ENCODE measurements at places on chromosomes 3 and 15. TPM values are rescaled to one million over a fixed set of nuclear protein-coding genes. Genes with fewer than 3 reads are reported as not detected.
A peak's percentile ranks its signal among the peaks of the same experiment; 100 is the strongest.

Gene DNASE1L3
- total RNA-seq, result not detected

DNA sequence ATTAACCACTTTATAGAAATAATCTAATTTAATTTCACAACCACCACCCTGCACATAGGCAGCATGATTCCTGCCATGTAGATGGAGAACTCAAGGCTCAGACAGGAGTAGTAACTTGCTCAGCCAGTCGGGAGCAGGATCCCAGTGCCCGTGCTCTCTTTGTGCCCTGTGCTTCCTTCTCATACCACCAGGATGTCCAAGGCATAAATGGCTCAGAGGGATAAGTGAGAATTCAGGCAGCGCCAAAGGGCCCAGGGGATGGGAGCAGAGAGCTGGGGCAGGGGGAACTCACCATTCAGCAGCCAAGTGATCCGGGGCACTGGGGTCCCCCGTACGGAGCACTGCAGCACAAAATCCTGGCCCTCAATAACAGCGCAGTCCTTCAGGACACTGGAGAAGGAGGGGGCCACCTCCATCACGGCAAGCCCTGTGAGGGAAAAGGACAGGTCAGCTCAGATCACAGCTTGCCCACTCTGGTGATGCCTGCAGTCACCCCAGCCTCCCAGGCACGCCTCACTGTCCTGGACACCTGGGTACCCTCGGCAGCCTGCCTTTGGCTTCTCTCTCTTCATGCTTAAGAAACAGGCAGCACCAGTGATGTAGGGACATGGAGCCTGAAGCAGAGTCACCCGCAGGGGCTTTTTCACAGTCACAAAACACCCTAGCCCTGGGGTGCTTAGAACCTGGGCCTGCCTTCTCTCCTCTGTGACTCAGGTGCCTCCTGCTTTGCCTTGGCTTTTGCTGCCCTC lies 141.0 kb upstream of the HACD2 start:
- DNase-seq, result no peak
- no peaks in the 10 kb centered on the region for H3K36me3 ChIP-seq
- H3K27ac ChIP-seq, result no peak overlapping the region
- peaks cover 9% of the 10 kb centered on the region for H3K27me3 ChIP-seq
- no peaks in the 10 kb centered on the region for H3K4me1 ChIP-seq

- H3K27me3 ChIP-seq, result no peaks in the 10 kb centered on the region
- H3K4me1 ChIP-seq, result no peaks in the 10 kb centered on the region
- H3K36me3 ChIP-seq, result peaks cover 21% of the 10 kb centered on the region
Measured at GRCh38 chr3:47855461-47856383, 52.8 kb downstream of the DHX30 start.

Gene ONECUT1
- total RNA-seq, result 341 TPM

Gene CCDC51
- 13.2 TPM for total RNA-seq

Gene CYP1A2
- total RNA-seq, result not detected

GRCh38 chr3:25689226-25689625 lies 24.5 kb upstream of the TOP2B start:
- peaks cover 3% of the 10 kb centered on the region for H3K4me1 ChIP-seq
- H3K27me3 ChIP-seq, result peaks cover 6% of the 10 kb centered on the region
- H3K4me3 ChIP-seq, result no peak overlapping the region
- DNase-seq, result no peak
- H3K36me3 ChIP-seq, result no peaks in the 10 kb centered on the region

DNA sequence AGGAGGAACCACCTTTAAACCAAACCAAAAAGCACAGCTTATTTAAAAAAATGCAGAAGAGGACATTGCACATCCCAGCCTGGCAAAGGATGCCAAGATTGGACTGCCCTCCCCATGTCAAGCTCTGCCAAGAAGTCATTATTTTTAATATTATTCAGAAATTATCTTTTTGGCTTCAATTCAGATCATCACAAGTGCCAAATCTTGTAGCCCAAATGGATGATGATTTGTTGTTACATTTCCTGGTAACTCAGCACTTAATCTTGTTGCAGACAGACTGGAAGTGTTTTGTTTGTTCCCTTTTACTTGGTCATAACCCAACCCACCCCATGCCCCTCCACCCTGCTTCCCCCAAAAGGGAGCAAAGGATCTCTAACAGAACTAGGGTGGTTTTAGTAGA lies 28.1 kb upstream of the LXN start:
- no peaks in the 10 kb centered on the region for H3K27me3 ChIP-seq
- H3K4me3 ChIP-seq, result no peak overlapping the region
- no peak overlapping the region for H3K27ac ChIP-seq
- H3K36me3 ChIP-seq, result peaks cover 2% of the 10 kb centered on the region

DNA sequence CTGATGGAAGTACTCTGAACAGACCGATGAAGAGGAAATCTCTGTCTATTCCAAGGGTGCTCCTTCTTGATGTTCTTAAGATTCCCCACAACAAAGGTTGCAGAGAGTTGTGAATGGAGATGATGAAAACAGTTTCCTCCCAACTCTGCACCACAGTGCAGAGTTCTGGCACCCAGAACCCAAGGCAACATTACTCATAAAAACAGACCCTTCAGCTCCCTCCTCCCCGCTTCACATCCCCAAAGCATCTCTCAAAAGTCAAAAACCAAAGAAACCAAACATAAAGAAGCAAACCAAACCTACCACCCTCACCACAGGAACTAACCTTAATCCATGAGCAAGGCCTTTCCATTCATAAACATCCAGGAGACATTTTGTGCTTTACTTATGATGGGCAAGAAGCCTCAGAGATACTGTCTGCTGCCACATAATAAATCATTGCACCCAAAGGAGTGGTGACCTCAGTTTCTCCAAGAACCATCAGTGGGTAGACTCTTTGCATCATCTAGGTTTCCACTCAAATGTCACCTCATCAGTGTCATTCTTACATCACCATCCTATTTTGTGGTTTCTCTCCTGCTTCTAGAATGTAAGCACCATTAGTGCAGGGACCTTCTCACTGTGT lies 13.2 kb downstream of the PCOLCE2 start:
- H3K36me3 ChIP-seq, result no peaks in the 10 kb centered on the region
- DNase-seq, result no peak
- H3K27me3 ChIP-seq, result peaks cover 4% of the 10 kb centered on the region
- no peaks in the 10 kb centered on the region for H3K4me1 ChIP-seq
- H3K4me3 ChIP-seq, result no peak overlapping the region
- no peak overlapping the region for H3K27ac ChIP-seq

DNA sequence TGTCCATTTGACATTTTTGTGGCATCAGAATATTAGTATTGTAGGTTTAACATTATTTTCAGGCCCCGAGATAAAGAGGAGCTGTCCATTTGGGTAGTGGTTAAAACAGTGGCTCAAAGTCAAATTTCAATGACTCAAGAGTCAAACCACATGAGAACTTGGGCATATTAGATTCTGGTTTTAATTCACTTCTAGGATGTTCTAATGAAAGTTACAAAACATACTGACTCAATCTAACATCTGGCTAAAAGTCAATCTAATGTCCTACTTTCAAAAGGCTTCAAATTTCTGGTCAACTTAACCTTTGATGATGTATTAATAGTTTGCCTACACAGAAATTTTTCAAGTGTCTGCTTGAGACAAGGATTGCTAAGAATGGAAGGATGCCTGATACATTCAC lies 112.4 kb downstream of the ABI3BP start:
- H3K4me1 ChIP-seq, result no peaks in the 10 kb centered on the region
- no peaks in the 10 kb centered on the region for H3K36me3 ChIP-seq
- DNase-seq, result no peak
- no peak overlapping the region for H3K4me3 ChIP-seq
- H3K27me3 ChIP-seq, result no peaks in the 10 kb centered on the region
- H3K27ac ChIP-seq, result no peak overlapping the region

DNA sequence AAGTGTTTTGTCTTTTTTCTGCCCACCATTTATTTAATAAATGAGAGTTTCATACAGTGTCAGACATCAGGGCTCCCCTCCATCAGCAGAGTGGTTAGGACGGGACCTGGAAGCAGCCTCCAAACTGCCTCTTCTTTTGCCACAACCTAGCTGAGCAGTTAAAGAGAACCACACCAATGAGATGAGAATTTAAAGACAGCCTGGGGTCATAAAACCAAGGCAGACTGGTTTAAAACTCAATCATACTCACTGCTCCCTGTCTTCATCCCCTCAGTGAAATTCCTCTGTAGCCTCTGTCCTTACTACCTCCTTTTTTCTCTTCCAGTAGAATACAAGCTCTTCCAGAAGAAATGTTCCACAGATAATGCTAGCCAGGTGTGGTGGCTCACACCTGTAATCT lies 78.7 kb downstream of the WWTR1 start:
- no peaks in the 10 kb centered on the region for H3K27me3 ChIP-seq
- H3K36me3 ChIP-seq, result no peaks in the 10 kb centered on the region
- H3K4me1 ChIP-seq, result peaks cover 9% of the 10 kb centered on the region

Gene PRSS50
- 1.9 TPM for total RNA-seq

- no peaks in the 10 kb centered on the region for H3K36me3 ChIP-seq
- peak overlapping the region; percentile 10 for H3K27ac ChIP-seq
- peaks cover 3% of the 10 kb centered on the region for H3K4me1 ChIP-seq
- H3K27me3 ChIP-seq, result no peaks in the 10 kb centered on the region
Measured at GRCh38 chr3:13262493-13263211, 157.5 kb downstream of the NUP210 start.
